ENCODE measurements at places on chromosomes 7 and 10. TPM values are rescaled to one million over a fixed set of nuclear protein-coding genes. Genes with fewer than 3 reads are reported as not detected.

The BTBD16 gene
- 0.37 TPM for total RNA-seq

The NEUROD6 gene
- not detected for total RNA-seq

The KLF14 gene
- total RNA-seq: not detected

The ACHE gene
- total RNA-seq: 0.35 TPM

The TAS2R3 gene
- 2.0 TPM for total RNA-seq

The GTPBP4 gene
- 62.5 TPM for total RNA-seq

The VKORC1L1 gene
- total RNA-seq: 21.6 TPM

The MYL10 gene
- total RNA-seq: not detected

The PTPRE gene
- total RNA-seq: 7.9 TPM
